CD4-positive, alpha-beta memory T cell (primary cell): ENCODE measurements at places on chromosomes 7 and 10. TPM values are rescaled to one million over a fixed set of nuclear protein-coding genes. Genes with fewer than 3 reads are reported as not detected.

GRCh38 chr7:93799750-93800357 lies 90.7 kb downstream of the TFPI2 start:
- no peak for DNase-seq

- DNase-seq: no peak
Observed at GRCh38 chr7:121330053-121330833, 1.4 kb downstream of the WNT16 start.

GRCh38 chr7:91492317-91492716 lies 228.1 kb downstream of the FZD1 start:
- no peak for DNase-seq

DNA sequence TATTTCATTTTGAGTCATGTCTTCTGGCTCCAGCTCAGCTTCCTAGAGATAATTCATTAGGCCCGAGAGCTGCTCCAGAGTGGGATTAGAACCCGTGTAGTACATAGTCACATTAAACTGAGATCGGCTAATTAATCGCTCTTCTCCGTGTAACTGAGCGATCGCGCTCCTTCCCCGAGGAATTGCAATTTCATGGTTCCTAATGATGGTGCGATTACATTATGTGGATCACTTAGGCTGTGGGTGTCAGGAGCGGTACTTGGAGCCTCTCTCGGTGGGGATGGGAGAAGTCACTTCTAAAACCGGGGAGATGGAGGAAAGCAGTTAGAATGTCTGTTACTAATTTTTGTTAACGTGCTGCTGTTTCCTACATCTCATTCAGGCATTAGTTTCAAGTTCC lies 123.0 kb upstream of the TCF7L2 start:
- no peak for DNase-seq

DNA sequence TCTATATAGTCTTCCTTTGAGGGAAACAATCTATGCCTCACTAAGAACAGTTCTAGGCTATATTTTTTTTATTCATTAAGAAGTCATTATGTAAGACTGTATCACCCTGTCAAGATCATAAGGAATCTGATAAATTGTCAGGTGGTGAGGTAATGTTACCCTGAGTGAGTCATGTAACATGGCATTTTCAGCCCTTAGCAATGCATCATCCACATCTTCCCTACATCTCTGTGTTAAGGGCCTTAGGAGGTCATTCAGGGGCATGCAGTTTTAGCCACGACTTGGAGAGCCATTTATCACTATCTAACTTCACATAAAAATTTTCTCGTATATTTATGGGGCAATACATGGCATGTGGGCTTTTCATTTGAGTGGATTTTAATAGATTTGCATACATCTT lies 924.5 kb upstream of the MBL2 start:
- DNase-seq: no peak

DNA sequence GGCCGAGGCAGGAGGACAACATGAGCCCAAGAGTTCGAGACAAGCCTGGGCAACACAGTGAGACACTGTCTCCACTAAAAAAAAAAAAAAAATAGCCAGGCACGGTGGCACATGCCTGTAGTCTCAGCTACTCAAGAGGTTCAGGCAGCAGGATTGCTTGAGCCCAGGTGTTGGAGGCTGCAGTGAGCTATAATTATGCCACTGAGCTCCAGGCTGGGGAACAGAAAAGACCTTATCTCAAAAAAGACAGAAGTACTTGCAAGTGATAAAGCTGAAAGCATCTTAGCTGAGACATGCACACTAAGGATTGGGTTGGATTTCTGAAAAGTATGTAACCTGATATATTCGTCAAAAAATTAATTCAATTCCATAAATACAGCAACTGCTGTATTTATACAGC lies 68.4 kb downstream of the PPP1R3C start:
- no peak for DNase-seq

- DNase-seq: no peak
Observed at GRCh38 chr7:52261057-52261456, 774.4 kb upstream of the POM121L12 start.

DNA sequence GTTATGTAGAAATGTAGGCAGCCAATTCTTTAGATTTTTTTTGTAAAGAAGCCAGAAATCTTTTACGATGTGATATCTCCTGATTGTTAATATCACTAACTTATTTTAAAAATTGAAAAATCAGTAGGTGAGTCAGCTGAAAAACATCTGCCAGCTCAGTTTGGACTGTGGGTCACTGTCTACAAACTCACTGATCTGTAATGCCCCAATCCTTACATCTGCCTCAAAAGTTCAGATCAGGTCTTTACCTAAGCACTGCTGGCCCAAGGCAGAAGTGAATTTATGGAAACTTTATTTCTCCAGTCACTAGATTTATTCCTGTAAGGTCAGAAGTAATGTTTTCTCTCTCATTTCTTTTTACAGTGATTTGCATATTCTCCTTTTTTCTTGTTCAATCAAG lies 31.0 kb upstream of the FAM13C start:
- DNase-seq: no peak

- no peak for DNase-seq
Observed at GRCh38 chr7:104878577-104878976, 135.4 kb upstream of the KMT2E start.

GRCh38 chr7:121909716-121910345 lies 36.9 kb downstream of the PTPRZ1 start:
- DNase-seq: no peak

DNA sequence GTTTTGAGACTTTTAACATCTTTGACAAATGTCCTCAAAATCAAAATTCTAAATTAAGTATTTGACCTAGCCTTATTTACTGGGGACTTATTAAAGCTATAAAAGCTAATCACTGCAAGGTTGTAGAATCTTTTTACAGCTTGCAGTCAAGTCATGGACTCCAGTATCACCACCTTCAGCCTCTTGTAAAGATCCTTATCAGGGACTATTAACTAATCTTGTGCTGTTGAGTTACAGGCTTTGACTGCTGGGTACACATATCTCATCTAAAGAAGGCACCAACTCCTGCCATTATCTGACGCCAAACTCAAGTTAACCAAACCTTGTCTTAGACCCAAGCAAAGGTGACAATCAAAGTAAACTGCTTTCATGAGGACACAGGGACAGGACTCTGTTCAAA lies 621.0 kb upstream of the IGFBP3 start:
- no peak for DNase-seq

The LOXL4 gene
- not detected for total RNA-seq

The CXCL12 gene
- total RNA-seq: not detected

The CD36 gene
- total RNA-seq: 3.6 TPM

The STK17A gene
- total RNA-seq: 119 TPM

The SPDYE11 gene
- total RNA-seq: not detected

The CLRN3 gene
- total RNA-seq: not detected
